ENCODE measurements at places on chromosomes 3 and 15.

GRCh38 chr15:41777421-41777973 is 3.2 kb downstream of the MAPKBP1 start:
- DNase-seq, result no peak

DNA sequence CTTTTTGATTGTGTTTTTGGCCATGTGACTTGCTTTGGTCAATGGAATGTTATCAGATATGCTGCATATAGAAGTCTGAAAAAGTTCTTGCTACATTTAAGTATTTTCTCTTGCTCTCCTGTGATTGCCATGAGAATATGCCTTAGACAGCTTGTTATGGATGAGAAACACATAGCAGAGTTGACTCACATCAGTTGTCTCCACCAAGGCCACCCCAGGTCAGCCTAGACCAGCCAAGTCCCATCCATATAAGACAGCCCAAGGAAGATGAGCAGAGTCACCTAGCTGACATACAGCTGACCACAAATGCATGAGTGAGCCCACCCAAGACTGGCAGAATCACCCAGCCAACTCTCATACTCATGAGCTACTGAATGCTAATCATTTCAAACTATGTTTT is 153.0 kb downstream of the THRB start:
- DNase-seq, result no peak

GRCh38 chr3:38026856-38027255 is 2.6 kb downstream of the PLCD1 start:
- no peak for DNase-seq

DNA sequence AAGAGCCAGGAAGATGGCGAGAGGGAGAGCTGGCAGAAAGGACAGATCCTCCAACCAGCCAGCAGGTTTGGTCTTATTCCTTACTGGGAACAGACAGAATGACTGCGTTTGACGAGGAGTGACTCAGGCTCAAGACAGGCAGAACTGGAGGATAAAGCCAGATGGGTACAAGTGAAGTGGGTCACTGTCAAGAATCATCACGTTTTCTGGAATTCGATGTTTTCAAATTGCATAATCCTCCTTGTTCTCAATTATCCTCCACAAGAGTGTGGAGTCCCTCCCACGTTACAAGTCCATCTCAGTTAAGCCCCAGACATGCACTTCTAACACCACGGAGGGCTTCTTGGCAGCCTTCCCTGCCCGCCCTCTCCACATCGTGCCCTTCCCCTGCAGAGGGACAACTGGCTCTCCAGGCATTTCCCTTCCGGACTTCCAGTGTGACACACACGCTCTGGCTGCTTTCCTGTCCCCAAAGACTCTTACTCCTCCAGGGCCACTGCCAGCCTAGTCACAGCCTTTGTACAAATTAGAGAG is 183.1 kb downstream of the CHST2 start:
- DNase-seq, result no peak

DNA sequence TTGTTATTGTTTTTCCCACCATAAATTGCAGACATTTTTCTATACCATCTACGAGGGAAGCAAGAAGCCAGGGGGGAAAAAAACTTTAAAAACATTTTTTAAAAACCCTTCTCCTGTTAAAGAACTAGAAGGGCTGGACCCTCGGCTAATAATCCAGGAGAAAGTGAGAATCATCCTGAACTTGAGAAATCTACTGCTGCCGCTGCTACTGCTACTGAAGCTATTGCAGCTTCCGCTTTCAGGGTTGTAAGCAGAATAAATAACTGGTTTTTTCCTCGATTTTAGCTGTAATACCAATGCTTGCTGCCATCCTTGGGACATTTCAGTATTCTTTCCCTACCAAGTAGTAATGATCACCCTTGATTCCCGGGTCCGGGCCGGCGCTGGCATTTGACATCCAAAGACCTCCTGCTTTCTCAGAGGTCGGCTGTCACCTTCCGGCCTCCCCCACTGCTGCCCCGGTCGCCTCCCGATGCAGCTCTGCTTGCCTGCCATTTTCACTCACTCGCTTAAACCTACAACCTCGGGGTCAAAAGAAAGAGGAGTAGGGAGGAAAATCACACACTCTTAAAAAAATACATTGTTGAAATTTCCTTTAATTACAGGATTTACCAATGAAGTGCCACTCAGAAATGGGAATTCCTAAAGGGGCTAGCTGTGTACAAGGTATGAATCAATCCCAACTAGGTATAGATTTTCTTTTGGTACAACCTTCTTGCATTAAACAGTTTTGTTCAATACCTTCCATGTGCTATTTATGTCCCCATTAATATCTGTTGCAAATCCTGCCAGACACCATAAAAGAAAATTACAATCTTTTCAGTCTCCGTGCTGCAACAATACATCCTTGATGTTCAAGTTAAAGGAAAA is 674 bp upstream of the MECOM start:
- DNase-seq, result no peak

- DNase-seq, result peak; percentile 100
Observed at GRCh38 chr3:120094776-120095225, 554 bp upstream of the GSK3B start.

Data from effector CD8-positive, alpha-beta T cell (primary cell).